Right lung (tissue), 10 donors: ENCODE measurements at places on chromosomes 13 and 19. TPM values are rescaled to one million over a fixed set of nuclear protein-coding genes. Genes with fewer than 3 reads are reported as not detected.

- DNase-seq: no peak
Observed at GRCh38 chr19:13778847-13779246, 4.6 kb downstream of the C19orf53 start.

DNA sequence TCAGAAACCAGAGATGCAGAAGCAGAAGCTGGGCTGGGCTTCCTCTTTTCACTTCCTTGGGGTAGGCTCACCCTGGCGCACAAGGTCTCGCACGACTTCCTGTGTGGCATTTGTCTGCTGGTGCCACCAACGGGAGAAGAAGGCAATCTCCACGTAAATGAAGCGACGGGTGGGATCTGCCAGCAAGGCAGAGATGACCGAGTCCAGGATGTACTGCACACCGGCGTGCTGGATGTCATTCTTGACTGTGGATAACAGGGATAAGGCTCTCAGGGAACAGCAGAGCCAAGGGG, 1.3 kb downstream of the MAN2B1 start:
- DNase-seq: no peak

- no peak for DNase-seq
Observed at GRCh38 chr13:107057028-107057631, 489.2 kb upstream of the ARGLU1 start.

Gene POGLUT2
- polyA plus RNA-seq: 34.6 TPM
